ENCODE measurements at places on chromosomes 12 and 14.
A peak's percentile ranks its signal among the peaks of the same experiment; 100 is the strongest.

DNA sequence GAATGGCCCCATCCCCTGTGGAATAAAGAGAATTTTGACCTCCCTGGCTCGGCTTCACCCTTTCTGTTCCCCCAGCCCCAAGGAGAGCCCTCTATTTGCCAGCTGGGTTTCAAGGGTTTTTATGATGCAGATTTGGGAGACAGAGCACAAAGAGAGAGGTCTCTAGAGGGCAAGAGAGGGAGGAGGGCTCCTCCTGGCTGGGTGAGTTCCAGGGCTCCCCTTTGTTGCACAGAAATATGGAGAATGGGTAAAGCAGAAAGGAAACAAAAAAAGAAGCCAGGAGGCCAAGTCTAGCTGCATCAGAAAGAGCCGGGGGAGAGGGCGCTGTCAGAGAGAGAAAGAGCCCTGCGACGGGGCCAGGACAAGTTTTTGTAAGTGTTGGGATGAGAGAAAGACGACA is 319.6 kb upstream of the RTL1 start:
- DNase-seq, result no peak

- no peak for DNase-seq
Measured at GRCh38 chr12:92779902-92780301, 77.1 kb downstream of the PLEKHG7 start.

DNA sequence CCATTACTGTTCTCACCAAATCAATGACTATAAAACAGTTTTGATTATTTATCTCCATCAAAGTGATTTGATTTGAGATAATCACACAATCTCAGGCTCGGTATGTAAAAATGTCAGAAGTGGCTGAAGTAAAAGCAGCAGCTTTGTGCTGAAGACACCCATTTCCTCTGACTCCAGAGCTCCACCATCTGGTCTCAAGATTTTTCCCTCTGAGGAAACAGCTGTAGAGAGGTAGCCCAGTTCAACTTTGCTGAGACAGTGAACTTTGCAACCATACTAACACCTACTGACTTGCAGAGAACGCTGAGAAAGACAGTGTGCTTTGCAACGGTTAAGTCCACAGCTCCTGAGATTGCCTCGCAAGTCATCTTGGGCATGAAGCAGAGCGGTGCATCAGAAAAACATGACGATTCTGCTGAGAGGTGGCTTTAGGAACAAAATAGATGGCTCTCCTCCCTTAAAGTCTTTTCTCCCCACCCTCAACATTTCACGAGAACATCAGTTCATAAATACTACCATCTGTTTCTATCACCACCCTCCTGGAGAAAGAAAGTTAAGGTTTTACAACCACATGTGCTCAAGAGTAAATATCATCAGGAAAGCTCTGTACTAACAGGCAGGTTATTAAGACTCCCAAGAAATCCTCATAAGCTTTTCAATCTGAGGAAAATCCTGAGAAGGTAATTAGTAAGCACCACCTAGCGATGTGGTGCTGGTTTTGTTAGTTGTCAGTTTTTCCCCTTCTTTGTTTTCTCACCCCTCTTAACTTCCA is 34.8 kb downstream of the HIGD1C start:
- DNase-seq, result peak; percentile 44

DNA sequence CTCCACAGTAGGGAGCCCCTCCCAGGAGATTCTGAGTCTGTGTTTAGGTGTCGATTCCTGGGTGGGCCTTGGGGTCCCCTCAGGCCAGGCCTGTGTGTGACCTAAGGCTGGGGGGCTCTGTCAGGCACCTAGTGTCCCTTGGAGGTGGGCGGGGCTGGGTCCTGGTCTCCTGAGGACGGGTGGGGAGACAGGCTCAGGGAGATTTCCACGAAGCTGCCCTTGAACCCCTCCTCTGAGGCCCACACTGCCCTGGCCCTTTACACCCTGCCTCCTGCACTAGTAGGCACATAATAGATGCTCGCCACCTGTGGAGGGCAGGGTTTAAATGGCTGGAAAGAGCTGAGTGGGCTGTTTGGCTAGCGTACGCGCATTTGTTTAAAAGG is 32.9 kb downstream of the MEG3 start:
- peak; percentile 20 for DNase-seq

DNA sequence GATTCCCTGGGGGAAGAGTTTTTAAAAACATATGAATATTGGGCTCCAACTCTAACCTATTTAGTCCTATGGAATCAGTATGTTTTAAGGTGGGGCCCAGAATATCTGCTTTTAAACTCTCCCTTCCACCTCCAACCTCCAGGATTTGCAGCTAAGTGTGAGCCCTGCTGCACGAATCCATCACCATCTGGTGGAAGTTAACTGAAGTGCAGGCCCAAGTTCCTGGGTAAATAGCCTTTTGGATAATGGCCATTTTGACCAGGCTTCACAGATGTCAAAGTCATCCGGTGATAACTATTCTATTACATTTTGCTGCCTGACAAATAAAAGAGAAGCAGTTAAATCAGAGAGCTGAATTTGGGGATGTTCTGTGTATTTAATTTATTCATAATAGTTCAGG is 58.1 kb upstream of the RMST start:
- peak; percentile 61 for DNase-seq

GRCh38 chr12:111409780-111410430 is 4.2 kb downstream of the SH2B3 start:
- peak; percentile 80 for DNase-seq

- no peak for DNase-seq
Measured at GRCh38 chr12:12835378-12836146, 22.4 kb downstream of the DDX47 start.

DNA sequence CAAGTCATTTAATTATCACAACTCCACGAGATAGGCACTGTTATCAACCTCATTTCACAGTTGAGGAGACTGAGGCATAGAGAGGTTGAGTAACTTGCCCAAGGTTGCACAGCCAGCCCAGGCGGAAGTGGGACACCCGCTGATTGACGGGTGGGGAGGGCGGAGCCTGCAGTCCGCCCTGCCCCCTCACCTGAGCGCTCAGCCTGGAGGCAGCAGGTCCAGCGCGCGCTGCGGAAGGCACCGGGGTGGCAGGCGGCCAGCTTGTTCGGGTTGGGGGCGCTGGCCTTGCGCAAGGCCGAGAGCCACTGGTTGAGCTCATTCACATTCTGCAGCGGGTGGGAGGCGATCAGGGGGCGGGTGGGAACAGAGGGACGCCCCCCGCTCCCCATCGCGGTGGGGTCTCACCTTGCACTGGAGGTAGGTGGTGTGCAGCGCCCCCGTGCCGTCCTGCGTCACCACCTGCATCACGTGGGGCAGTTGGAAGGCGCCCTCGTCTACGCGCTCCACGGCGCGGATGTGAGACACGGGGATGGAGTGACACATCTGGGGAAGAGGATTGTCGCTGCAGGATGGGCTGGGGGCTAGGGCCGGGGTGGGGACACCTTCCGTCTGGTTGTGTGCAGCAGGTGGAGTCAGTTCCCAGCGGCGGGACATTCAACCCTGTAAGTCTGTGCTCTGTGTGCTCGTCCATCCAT is 31.7 kb downstream of the RASAL1 start:
- peak; percentile 70 for DNase-seq

DNA sequence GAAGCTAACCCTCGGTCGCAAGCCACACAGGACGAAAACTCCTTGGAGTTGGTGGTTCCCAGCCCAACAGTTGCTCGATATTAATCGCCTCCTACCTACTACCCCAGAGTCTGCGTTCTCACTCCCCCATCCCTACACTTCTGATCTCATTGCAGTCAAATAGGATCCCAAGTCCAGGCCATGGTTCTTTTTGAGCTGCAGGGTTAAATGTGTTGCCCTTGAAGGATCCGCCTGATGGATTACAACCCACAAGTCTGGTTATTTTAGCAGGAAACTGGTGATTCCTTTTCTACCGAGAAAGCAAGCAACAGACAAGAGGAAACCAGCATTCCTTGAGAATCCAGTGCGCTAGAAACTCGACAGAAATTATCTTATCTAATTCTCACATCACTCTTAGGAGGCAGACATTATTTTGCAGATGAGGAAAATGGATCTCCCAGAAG is 785 bp upstream of the NIN start:
- DNase-seq, result no peak

DNA sequence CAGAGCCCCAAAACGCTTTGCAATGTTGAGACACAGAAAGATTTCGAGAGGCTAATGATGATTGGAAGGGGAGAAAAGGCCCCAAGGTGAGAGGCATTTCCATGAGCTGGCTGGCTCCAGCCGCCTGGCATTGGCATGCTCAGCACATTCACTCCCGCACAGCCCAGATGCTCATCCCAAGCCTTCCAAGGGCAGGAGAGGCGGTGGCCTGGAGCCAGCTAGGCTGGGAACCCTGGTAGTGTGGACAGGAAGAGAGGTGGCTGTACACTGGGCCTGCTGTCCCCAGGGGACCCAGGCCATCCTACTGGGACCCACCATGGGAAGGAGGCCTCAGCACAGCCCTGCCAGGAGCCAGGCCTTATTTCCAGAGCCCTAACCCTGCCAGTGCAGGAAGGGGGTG is 72.2 kb downstream of the SPTB start:
- no peak for DNase-seq

DNA sequence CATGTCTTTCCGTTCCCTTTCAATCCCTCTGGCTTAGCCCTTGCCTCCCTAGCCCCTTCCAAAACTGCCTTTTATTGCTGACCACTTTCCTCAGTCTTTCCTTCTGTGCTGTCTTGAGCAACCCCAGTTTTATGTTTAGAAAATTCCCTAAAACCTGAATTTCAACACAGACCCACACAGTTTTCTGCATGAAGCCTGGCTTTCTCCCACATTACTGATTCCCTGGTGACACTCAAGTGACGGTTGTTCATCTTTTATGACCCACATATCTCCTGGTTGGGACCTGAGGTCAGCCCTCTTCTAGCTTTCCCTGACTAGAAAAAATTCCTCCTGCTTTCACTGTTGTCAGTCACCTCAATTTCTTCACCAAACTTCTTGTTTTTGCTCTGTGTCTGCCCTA is 21.0 kb downstream of the FGD4 start:
- DNase-seq, result no peak

DNA sequence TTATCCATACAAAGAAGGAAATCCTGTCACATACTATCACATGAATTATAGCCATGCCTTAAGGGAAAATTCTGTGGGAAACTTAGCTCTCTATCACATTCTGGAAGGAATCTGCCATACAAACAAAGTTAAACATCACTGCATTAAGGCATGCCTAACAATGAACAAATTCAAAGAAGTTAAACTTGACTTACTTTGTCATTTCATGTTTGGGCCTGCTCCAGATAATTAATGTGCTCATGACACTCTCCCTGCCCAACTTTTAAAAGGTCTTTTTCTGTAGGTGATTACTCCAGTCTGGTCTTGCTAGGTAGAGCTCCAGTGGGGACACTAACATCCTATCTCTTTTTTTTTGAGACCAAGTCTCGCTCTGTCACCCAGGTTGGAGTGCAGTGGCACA is 230.5 kb downstream of the AEBP2 start:
- DNase-seq, result no peak

DNA sequence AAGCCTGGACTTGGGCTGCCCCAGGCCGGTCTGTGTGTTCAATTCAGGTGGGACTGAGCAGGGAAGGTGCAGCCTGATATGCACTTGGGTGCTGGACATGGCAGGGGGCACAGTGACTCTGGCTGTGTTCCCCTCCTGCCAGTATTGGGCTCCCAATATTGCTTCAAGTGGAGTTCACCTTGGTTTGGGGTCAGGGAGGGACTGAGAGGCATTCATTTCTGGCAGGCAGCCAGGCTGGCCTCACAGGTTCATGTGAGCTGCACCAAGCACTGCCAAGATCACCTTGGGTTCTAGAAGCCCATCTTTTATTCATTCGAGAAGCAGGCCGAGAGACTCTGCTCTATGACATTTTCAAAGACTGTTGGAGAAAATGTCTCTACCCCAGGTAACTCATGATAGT is 245.0 kb downstream of the CHST11 start:
- DNase-seq, result no peak

- DNase-seq, result no peak
Measured at GRCh38 chr14:91232603-91233002, 11.9 kb downstream of the GPR68 start.

DNA sequence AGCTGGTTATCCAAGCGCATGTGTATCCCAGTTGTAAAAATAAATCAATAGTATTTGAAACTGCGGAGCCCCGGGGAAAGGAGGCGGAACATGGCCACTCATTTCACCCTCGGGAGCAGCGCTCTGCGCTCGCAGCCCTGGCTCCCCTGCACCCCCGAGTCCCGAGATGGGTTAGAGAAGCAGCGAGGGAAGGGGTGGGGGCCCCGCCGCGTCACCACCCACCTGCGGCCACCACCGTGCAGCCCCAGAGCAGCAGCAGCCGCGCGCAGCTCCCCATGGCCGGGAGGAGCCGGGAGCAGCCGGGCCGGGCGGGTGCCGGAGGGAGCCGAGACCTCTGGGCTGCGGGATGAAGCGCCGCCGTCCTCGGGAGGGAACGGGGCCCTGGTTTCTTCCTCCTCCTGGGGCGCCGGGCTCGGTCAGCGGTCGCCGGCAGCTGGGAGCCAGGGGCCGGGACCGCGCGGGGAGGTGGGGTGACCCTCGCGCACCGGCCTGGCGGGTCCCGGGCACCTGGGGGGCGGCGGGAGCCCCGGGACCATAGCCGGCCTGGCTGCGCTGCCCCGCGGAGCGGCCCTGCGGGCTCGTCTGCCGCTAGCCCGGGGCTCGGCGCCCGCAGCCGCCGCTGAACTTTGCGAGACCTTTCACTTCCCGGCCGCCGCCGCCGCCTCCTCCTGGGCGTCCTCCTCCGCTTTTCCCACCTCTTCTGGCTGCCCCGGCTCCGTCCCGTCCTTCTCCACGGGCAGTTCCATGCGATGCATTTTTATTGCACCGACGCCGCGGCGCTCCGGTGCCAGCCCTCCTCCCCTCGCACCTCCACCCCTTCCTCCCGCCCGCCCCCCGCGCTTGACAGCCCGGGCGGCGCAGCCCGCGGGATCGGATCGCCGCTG is at the start of gene NTN4:
NTN4 (minus strand) TSS at position 732 of the 884 bp plus-strand sequence; CDS start at position 277, 455 bp downstream.
- peak; percentile 80 for DNase-seq

DNA sequence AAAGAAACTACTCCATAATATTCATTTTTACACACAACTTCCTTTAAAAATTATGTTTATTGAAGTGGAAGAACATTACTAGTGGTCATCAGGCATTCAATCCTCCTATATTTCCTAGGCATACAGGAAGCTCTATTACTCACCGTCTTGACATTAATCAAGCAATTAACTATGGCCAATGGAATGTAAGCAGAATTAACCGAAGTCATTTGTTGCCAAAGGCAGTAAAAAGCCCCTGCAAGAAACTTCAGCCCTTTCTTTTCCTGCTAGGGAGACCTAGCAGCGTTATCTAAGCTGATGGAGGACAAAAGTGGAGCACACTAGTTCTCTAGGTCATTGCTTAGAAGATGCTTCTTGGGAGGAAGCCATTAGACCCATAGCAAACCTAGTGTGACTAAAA is 399.6 kb downstream of the KCNH5 start:
- no peak for DNase-seq

- DNase-seq, result no peak
Measured at GRCh38 chr12:41465526-41465925, 277.4 kb downstream of the PDZRN4 start.

DNA sequence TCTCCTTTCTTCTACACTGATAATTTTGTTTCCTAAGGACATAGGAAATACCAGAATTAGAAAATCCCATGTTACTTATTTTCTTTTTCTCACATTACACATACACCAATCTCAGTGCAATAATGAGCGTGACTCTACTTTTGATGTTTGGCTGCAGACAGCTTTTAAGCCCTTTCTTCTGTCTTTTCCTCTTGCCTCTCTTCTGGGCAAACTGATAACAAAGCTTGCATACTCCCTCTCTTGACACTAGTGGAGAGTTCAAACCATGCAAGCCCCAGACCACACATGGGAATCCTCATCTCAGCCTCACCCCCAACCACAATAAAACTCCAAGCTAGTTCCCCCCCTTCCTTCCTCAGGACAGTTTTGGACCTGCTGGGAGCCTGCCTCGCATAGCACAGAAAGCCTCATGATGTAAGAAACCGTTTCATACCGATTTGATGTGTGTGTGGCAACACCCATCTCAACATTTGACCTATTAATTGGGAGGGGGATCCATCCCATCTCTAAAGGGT is 161.9 kb downstream of the EMP1 start:
- no peak for DNase-seq

- DNase-seq, result peak; percentile 68
Measured at GRCh38 chr12:55797068-55797467, 20.5 kb downstream of the SARNP start.
